Mesothelial cell of epicardium (in vitro differentiated cells): ENCODE measurements at places on chromosomes 6 and 20. TPM values are rescaled to one million over a fixed set of nuclear protein-coding genes. Genes with fewer than 3 reads are reported as not detected.

Gene TJAP1
- 45.9 to 52.7 TPM (median 49.7 TPM) in 3 replicates for total RNA-seq

Gene TINAG
- not detected in 3 replicates for total RNA-seq

Gene C20orf141
- total RNA-seq = not detected in 3 replicates

Gene ZNF334
- 31.8 to 34.5 TPM (median 32.5 TPM) in 3 replicates for total RNA-seq

Gene TNF
- total RNA-seq = 0.52 to 0.60 TPM (median 0.60 TPM) in 3 replicates

Gene VIP
- total RNA-seq = not detected in 3 replicates

Gene MATN4
- total RNA-seq = 0.11 TPM in 1 of 3 replicates, not detected in the others

Gene POPDC3
- 10.1 to 11.1 TPM (median 10.4 TPM) in 3 replicates for total RNA-seq

Gene LY6G6C
- 0.89 to 1.4 TPM (median 1.3 TPM) in 3 replicates for total RNA-seq

Gene BACH2
- 34.1 to 36.1 TPM (median 34.1 TPM) in 3 replicates for total RNA-seq

Gene WFDC10B
- total RNA-seq = not detected in 3 replicates

Gene KIAA0408
- total RNA-seq = 0.25 to 0.58 TPM (median 0.27 TPM) in 3 replicates

Gene ECHDC1
- total RNA-seq = 50.4 to 52.8 TPM (median 51.5 TPM) in 3 replicates

Gene ECT2L
- total RNA-seq = 0.14 to 0.40 TPM (median 0.40 TPM) in 3 replicates

Gene RGS19
- total RNA-seq = 7.0 to 8.1 TPM (median 7.9 TPM) in 3 replicates

Gene ETV7
- 0.38 to 0.47 TPM (median 0.45 TPM) in 3 replicates for total RNA-seq

Gene NOL4L
- 90.6 to 93.7 TPM (median 91.3 TPM) in 3 replicates for total RNA-seq

Gene TAP2
- total RNA-seq = 22.9 to 24.2 TPM (median 23.6 TPM) in 3 replicates

Gene KPNA5
- total RNA-seq = 28.1 to 32.2 TPM (median 29.5 TPM) in 3 replicates

Gene TGM3
- 0.11 to 0.24 TPM (median 0.13 TPM) in 3 replicates for total RNA-seq

Gene SLC22A16
- total RNA-seq = not detected in 3 replicates

Gene THBS2
- total RNA-seq = 15.3 to 20.4 TPM (median 18.6 TPM) in 3 replicates

Gene ULBP3
- total RNA-seq = 4.3 to 6.4 TPM (median 5.4 TPM) in 3 replicates

Gene HLA-F
- total RNA-seq = 2.0 to 2.5 TPM (median 2.1 TPM) in 3 replicates

Gene MOG
- 0.65 to 1.4 TPM (median 0.82 TPM) in 3 replicates for total RNA-seq

Gene KCNG1
- 40.8 to 44.3 TPM (median 44.2 TPM) in 3 replicates for total RNA-seq

Gene SLC44A4
- total RNA-seq = 0.40 to 0.94 TPM (median 0.66 TPM) in 3 replicates

Gene CPNE5
- total RNA-seq = 0.51 to 1.7 TPM (median 1.2 TPM) in 3 replicates

Gene CLVS2
- 0.11 to 0.27 TPM (median 0.24 TPM) in 3 replicates for total RNA-seq

Gene HSPA1L
- 1.7 to 2.2 TPM (median 2.1 TPM) in 3 replicates for total RNA-seq

Gene RIPPLY2
- not detected in 3 replicates for total RNA-seq

Gene BPIFA1
- not detected in 3 replicates for total RNA-seq

Gene TRAPPC3L
- 1.7 to 2.3 TPM (median 2.1 TPM) in 3 replicates for total RNA-seq

Gene PGK2
- total RNA-seq = not detected in 3 replicates

Gene DDO
- total RNA-seq = not detected in 3 replicates

Gene SPATA25
- total RNA-seq = 3.2 to 4.0 TPM (median 3.4 TPM) in 3 replicates

Gene ADTRP
- 3.4 to 4.0 TPM (median 3.8 TPM) in 3 replicates for total RNA-seq

Gene LPIN3
- 19.3 to 21.3 TPM (median 20.8 TPM) in 3 replicates for total RNA-seq

Gene BPI
- not detected in 3 replicates for total RNA-seq

Gene PSORS1C1
- 0.29 to 1.1 TPM (median 0.72 TPM) in 3 replicates for total RNA-seq

Gene METTL24
- total RNA-seq = 25.5 to 28.1 TPM (median 25.7 TPM) in 3 replicates

Gene MYO6
- 69.1 to 70.0 TPM (median 69.5 TPM) in 3 replicates for total RNA-seq

Gene SEMG1
- not detected in 3 replicates for total RNA-seq

Gene STX11
- total RNA-seq = 4.5 to 4.9 TPM (median 4.6 TPM) in 3 replicates

Gene SLC12A5
- 6.9 to 9.1 TPM (median 7.7 TPM) in 3 replicates for total RNA-seq

Gene LKAAEAR1
- total RNA-seq = 0.36 TPM in 1 of 3 replicates, not detected in the others

Gene LST1
- total RNA-seq = 0.60 to 0.77 TPM in 2 of 3 replicates, not detected in the other

Gene OR2J1
- total RNA-seq = not detected in 3 replicates

Gene ANKRD66
- total RNA-seq = not detected in 3 replicates

Gene TRIM15
- total RNA-seq = not detected in 3 replicates

Gene DZANK1
- 5.3 to 8.2 TPM (median 7.2 TPM) in 3 replicates for total RNA-seq

Gene RNF144B
- 5.1 to 5.5 TPM (median 5.4 TPM) in 3 replicates for total RNA-seq

Gene RIMS1
- total RNA-seq = 5.8 to 6.3 TPM (median 6.0 TPM) in 3 replicates

Gene DCBLD1
- total RNA-seq = 30.1 to 34.5 TPM (median 30.8 TPM) in 3 replicates

Gene SMLR1
- not detected in 3 replicates for total RNA-seq
